ENCODE measurements at places on chromosomes 1 and 21.

DNA sequence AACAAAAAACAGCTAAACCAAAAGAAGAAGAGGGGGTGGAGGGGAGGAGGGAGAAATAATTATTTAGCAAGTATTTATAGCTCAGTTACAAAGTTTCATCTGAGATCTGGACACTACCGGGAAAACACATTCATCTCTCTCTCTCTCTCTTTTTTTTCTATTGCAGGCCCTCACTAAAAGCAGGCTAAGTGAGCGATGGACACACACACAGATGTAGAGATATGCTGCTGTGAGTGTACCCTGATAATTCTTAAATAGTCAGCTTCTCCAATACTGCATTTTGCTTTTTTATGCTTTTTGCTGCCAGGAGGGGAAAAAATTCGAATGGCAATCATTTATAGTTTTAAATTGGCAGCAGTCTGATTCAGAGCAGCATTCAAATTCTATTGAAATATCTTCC, 65.0 kb downstream of the LPAR3 start:
- DNase-seq: no peak

GRCh38 chr1:206014601-206015000, 9.1 kb downstream of the CTSE start:
- no peak for DNase-seq

GRCh38 chr1:67020304-67020703, 33.6 kb downstream of the SLC35D1 start:
- no peak for DNase-seq

GRCh38 chr1:89566761-89567174, 42.1 kb downstream of the LRRC8B start:
- DNase-seq: peak; percentile 26

DNA sequence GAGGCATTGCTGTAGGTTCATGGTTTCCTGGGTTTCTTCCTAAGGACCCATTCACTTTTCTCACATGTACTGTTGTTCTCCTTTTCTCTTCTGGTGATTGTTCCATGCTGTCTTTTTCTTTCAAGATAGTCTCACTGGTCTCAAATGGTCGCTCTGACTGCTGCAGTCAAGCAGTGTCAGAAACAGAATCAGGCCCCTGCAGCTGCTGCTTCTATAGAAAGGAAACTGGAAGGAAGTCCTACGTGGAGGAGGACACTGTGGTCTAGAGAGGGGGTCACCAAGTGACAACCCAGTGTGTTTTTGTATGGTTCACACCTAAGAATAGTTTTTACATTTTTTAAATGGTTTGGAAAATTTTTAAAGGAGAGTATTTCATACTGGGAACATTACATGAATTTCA, 2.4 kb downstream of the NECAP2 start:
- no peak for DNase-seq

DNA sequence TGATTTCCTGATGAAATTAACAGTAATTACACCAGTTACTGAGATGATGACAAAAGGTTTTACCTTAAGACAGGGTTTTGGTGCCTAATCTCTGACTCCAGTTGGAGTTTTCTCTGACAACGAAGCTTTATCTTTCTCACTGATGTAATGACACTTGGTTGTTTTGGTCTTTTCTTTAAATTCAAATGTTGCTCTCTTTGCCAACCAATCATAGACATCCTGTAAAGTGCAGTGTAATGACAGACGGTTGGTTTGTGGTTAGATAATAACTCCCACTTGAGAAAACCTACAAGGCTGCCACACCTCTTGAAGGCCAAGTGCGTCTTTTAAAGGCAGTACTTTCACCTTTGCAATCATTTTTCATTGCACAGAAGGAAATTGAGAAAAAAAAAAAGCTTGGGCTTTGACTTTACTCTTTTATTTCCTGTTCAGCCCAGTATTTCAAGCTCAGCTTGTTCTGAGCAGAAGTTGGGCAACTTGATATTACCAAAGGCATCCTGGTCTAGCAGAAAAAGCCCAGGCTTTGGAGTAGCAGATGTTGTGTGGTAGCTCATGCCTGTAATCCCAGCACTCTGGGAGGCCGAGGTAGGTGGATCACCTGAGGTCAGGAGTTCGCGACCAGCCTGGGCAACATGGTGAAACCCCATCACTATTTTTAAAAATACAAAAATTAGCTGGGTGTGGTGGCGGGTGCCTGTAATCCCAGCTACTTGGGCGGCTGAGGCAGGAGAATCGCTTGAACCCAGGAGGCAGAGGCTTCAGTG, 14.9 kb downstream of the PDIK1L start:
- no peak for DNase-seq

GRCh38 chr1:35929730-35930592, 944 bp upstream of the AGO3 start:
- peak; percentile 73 for DNase-seq

GRCh38 chr1:44682883-44683265, 8.4 kb downstream of the ARMH1 start:
- no peak for DNase-seq

DNA sequence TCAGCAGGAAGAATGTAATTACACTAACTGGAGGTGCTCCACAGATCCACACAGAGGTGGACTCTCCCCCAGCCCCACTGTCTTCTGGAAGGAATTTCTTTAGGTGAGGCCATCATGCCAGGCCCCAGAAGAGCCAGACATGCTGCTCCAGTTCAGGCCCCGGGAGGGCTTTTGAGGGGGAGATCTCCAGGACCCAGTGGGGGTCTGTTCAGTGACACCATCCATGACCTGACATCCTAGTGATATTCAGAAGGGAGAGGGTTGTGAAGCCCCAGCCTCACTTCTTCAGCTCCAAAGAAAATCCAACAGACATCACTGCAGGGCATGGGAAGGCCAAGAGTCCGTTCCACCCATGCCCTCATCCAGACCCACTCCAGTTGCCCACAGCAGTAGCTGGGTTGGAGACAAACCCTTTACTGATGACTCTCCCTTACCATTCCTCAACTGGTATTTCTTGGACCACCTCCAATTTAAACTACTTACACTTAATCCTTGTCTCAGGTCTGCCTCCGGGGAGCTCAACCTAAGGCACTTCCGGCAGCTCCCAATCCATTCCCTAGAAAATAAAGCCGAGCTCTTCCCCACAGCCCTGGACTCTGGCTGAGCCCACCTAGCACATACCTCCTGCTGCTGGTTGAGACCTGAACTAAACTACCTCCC, 39.2 kb downstream of the CSMD2 start:
- no peak for DNase-seq

GRCh38 chr1:154607106-154607608, 829 bp downstream of the ADAR start:
- no peak for DNase-seq

- no peak for DNase-seq
These were observed 12.0 kb upstream of the BGLAP start for GRCh38 chr1:156229809-156230472.

GRCh38 chr1:19209439-19209989, 552 bp downstream of the UBR4 start:
- peak; percentile 60 for DNase-seq

DNA sequence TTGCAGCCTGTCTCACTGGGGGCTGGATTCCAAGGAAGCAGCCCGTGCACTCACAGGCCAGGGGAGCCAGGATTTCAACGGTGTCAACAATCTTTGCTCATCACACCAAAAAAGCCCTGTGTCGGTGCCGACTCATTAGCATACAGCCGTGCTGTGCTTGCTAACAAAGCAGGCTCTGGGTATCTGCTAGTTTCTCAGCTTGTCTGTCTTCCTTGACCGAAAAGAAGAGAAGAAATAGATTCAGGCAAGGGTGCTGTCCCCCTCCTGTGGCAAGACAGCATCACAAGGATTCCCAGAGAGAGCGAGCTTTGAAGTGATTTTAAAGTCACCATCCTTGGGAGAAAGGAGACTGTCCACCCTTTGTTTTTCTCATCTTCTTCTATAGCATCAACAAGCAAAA, 214.7 kb downstream of the SDCCAG8 start:
- no peak for DNase-seq

- no peak for DNase-seq
These were observed 15.3 kb downstream of the CLSTN1 start for GRCh38 chr1:9808459-9808858.

GRCh38 chr1:228944296-228944695, 209.0 kb downstream of the RHOU start:
- no peak for DNase-seq

DNA sequence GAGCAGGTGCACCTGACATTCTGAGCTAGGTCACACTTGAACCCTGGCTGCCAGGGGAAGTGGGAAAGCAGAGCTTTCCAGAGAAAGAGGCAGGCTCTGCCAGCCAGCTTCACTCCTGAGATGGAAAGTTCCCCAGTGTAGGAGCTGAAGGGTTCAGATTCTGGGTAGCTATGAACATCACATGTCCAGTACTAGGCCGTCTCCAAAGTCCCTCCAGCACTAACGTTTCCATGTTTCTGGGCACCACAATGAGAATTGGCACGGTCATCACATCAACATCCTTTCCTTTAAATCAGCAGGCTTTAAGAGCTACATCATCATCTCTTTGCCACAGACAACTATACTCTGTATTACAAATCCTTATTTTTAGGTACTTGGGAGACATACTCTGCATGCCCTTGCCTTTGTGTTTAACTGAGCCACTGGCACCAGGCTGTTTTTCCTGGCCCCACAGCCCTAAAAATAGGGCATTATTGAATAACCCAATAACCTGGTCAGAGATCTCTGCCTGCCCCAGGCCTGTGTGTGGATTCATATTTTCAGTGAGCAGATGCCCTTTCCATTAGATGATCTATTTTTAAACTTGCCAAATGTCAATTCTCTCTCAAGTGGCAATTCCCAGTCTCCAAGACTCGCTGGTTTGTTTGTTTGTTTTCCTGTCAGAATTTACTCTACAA, 35.4 kb upstream of the USP24 start:
- no peak for DNase-seq

DNA sequence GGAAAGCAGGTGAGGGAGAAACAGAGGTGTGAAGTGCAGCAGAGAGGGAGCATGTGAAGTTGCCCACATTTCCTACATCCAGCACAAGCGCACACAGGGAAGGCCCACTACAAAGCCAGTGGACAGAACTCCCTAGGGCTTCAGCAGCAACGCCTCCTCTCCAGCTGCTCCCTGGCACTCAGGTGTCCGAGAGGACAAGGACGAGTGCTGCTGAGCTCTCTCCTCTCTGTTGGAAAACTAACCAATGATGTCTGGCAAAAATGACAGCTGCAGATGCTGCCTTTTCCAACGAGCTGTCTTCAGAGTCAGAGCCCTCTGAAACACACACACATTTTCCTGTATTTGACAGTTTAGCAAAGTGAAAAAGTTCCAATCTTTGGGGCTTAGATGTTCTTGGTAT, 86.8 kb downstream of the HSF2BP start:
- DNase-seq: no peak

- no peak for DNase-seq
These were observed 100.7 kb upstream of the GFI1 start for GRCh38 chr1:92587445-92587844.

- no peak for DNase-seq
These were observed 607.7 kb upstream of the USP24 start for GRCh38 chr1:55822891-55823290.

- no peak for DNase-seq
These were observed 3.5 kb upstream of the LRIF1 start for GRCh38 chr1:110967256-110967655.

DNA sequence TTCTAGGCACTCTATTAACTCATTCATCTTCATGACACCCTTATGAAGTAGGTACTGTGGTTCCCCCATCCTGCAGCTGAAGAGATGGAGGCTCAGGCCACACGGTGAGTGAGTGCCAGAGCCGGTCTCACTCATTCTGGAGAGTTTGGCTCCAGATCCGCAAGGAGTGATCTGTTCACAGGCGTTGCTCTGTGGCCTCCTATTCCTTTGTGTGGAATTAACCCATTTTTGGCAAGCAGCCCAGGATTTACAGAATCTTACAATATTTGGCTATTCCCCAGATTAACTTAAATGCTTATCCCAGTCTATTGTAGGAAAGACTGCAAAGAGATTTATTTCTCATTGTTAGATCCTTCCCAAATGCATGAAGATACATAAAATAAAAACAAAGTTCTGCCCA, 29.6 kb downstream of the KIAA0040 start:
- no peak for DNase-seq

DNA sequence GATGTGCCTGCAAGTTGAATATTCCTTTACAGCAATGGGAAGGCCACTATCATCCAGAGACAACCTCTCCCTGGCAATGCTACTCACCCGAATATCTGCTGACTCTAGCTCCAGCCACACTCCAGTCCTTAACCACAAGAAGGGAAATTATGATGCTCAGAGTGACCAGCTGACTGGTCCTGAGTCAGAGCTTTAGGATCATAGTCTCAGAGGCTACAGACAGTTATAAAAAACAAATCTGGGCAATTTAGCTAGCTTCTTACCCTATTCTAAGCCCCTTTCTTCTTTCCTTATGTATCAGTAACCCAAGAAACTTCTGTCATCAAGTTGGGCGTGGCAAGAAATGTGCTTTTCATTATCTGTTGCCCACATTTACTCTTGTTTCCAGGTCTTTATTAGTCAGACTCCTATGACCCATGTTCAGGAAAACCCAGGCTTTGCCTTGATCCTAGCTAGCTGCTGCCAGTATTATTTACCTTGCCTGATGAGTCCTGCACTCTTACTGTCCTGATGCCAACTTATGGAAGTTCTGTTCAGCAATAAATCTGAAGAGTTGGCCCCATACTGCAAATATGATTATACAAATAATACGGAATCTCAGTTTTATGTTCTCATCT, 207.0 kb downstream of the TTLL7 start:
- no peak for DNase-seq

- peak; percentile 11 for DNase-seq
These were observed 5.9 kb downstream of the MCOLN3 start for GRCh38 chr1:85042413-85042812.

- DNase-seq: no peak
These were observed 40.7 kb upstream of the VASH2 start for GRCh38 chr1:212909652-212910063.

- DNase-seq: peak; percentile 92
These were observed at the start of gene GSTM2 for GRCh38 chr1:109667452-109668122. Gene GSTM2, plus strand, starts transcription at chr1:109668057. Its CDS starts 59 bp downstream, at chr1:109668116.

DNA sequence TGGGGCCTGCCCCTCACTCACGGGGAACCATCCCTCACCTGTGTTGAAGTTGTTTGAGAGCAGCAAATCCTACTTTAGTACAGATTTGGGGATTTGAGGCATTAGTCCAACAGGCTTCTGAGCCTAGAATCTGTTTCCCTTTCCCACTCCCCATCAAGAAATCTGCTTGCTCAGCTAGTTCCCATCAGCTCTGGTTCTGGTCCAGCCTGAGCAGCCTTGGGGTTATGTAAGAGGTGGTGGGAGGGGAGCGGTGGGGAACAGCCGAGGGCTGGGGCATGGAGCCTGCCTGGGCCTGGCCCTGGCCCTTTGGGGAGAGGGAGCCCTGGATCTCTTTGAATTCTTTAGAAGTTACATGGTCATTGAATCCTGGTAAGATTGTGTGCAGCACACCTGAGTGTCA, 4.1 kb downstream of the GSTM5 start:
- no peak for DNase-seq

DNA sequence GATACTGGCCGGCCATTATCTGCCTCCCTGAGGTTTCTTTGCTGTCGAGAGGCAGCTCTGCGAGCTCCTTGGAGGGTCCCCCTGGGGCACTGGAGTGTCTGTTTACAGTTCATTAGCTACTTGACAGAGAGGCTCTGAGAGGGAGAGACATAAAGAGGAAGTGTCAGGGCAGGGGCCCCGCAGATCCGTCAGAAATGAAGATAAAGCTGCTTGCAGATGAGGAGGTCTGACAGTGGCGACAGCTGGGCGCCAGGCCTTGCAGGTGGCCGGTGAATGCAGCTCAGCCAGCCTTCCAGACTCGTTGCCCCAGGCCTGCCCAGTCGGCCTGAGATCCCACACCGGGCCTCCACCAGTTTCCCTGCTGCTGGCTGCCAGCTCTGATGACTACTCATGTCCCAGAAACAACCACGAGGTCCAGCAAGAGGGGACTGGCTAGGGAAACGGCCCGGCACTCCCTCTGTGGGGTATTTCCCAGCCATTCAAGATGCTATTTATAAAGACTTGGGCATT, 84.7 kb downstream of the DISP3 start:
- DNase-seq: peak; percentile 49

GRCh38 chr1:95138223-95138622, 21.1 kb downstream of the TLCD4 start:
- no peak for DNase-seq

Measured in iPS-NIHi11 (cell line).